MV-4-11 (cell line): ENCODE measurements at places on chromosomes 12 and 14.

DNA sequence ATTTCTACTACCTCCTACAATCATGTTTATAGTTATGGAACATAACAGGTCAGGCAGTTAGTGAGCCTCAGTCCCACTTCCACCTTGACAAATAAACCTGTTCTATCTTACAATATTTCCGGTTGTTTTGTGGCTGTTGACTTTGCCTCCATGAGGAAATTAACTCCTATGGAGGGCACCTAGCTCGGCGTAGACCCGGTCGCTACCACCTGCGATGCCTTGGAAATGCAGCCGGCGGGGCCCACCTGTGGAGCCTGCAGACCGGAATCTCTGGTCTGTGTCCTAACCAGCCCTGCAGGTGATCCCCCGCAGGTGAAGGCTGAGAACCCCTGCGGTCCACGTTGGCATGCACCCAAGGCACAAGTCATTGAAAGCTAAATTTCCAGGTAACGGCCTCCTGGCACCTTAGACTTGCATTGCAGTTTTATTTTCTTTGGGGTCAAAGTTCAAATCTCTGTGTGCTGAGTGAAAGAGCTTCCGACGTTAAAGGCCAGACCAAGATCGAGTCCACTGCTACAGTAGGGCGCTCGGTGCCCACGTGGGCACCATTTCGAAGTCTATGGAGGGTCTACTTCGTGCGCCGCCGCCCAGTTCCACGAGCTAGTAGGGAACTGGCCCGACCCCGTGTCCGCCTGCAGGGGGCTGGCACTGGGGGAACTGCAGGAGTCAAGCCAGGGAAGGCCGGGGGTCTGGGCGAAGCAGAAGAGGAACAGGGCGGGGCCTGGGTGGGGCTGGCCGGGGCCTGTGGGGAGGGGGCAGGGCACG, 782 bp upstream of the PIWIL1 start:
- DNase-seq: no peak

DNA sequence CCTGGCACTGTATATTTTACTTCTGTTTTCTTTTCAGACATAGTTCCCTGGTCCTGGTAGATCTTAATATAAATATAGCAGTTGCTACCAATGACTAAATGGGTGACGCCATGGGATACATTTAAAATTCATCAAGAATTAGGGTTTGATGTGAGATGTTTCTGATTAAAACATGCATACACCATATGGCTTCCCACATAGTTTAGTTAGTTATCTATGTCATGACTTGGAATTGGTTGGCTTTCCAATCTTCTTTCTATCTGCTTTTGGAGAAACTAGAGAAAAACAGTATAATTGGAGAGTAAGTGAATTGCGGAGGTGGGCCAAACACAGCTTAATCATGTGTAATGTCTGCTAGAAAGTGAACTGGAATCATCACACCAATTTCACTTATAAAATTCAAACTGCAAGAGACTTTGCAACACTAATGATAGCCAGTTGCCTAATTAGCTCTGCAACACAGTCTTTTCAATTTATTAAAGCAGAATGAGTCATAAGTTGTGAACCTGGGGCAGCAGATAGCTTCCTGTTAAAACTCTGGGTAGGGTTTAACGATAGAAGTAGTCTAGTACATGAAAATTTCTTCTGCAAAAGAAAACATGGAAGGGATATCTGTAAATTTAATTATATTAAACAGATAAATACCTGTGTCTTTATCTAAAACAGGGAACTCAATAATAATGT, 295.2 kb downstream of the SLC16A7 start:
- no peak for DNase-seq

DNA sequence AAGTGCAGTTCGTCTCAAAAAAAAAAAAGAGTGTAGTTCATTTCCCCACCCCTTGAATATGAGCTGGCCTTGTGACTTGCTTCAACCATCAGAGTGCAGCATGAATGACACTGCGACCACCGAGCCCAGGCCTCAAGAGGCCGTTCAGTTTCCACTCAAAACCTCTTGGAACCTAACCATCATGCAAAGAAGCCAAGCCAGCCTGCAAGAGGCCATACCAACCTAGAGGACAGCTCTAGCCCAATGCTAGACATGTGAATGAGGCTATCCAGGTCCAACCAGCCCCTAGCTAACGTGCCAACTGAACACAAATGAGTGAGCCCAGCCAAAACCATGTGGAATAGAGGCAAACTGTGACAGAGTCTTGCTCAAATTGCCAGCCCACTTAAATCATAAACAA, 29.7 kb downstream of the R3HDM2 start:
- no peak for DNase-seq

DNA sequence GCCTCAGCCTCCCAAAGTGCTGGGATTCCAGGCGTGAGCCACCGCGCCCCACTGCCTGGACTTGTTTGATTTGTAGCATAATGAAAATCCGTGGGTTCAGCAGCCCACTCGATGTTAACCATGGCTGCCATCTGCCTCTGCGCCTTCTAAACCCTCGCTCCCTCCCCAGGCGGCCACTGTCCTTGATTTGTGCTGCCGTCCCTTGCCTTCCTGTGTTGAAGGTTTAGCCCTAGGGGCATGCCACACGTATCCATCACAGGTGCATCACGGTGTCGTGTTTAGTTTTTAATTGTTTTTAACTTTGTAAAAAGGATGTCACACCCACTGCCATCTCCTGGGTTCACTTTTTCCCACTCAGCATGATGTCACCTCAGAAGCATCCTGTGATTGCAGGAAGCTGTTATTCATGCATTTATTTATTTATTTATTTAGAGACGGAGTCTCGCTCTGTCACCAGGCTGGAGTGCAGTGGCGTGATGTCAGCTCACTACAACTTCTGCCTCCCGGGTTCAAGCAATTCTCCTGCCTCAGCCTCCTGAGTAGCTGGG, 24.5 kb upstream of the ULK1 start:
- no peak for DNase-seq

GRCh38 chr14:30440961-30441360, 118.0 kb upstream of the G2E3 start:
- no peak for DNase-seq
